ENCODE measurements at places on chromosomes 6 and 20. TPM values are rescaled to one million over a fixed set of nuclear protein-coding genes. Genes with fewer than 3 reads are reported as not detected.
A peak's percentile ranks its signal among the peaks of the same experiment; 100 is the strongest.

DNA sequence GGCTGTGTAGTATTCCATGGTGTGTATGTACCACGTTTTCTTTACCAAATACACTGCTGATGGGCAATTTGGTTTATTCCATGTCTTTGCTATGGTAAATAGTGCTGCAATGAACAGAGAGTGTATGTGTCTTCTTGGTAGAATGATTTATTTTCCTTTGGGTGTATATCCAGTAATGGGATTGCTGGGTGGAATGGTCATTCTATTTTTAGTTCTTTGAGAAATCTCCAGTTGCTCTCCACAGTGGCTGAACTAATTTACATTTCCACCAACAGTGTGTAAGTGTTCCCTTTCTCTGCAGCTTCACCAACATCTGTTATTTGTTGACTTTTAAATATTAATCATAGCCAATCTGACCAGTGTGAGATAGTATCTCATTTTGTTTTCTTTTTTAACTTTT lies 13.9 kb downstream of the CST9L start:
- no peak for DNase-seq

- DNase-seq, result no peak
These were observed 72.8 kb downstream of the RTN4IP1 start for GRCh38 chr6:106556368-106556960.

GRCh38 chr6:372336-372911 lies 19.1 kb upstream of the IRF4 start:
- DNase-seq, result no peak

- DNase-seq, result no peak
These were observed 494.9 kb upstream of the POU3F2 start for GRCh38 chr6:98339506-98339905.

- no peak for DNase-seq
These were observed 176.9 kb downstream of the SYNDIG1 start for GRCh38 chr20:24646321-24646720.

GRCh38 chr20:58976061-58976730 lies 4.9 kb upstream of the NELFCD start:
- DNase-seq, result no peak

GRCh38 chr20:11094196-11094595 lies 420.4 kb upstream of the JAG1 start:
- no peak for DNase-seq

DNA sequence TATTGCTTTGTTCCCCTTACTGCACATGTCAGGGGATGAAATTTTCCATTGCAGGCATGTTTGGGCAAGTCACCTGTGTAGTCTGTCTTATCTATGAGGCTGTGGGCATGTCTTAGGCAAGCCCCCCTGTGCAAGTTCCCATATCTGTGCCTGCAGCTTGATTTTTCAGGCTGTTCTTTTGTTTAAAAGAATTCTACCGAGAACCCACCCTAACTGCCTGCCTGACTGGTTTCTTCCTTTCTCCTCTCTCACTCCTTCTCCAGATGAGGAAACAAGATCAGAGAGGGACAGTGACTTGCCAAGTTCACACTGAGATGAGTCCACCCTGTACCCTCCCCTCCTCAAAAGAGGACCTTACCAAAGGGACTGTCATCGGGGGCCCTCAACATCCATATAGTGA lies 11.0 kb downstream of the TREML2 start:
- DNase-seq, result no peak

DNA sequence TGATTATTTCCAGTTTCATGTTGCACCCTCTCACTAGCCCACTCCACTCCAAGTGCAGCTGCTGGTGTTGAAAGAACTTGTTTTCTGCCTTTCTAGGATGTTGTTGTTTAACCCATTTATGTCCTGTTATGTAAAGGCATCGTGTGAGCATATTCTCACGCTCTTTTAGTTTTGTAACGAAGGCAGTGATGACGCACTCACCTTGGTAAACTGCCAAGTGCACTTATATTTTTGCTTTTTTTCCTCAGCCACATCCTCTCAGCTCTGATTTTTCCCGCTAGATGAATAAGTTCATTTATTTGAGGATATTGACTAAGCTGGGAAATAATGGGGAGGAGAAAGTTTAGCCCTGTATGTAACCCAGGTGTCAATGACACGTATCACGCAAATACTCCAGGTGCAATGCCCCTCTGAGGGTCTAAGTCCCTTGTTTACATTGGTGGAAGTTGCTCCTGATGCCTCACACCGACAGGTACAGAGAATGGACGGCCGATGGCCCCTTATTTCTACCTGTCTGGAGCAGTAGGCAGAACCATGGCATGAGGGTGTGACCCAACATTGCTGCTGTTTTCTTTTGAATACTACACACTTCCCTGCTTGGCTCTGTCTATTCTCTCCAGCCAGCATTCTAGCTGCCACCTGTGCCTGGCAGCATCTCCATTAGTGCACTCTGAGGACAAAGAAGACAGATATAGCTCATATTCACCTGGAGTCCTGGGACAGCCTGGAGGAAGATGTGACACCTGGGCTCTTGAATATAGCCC lies 132.7 kb upstream of the SLC24A3 start:
- no peak for DNase-seq

GRCh38 chr6:14353281-14353680 lies 235.7 kb downstream of the CD83 start:
- DNase-seq, result no peak

DNA sequence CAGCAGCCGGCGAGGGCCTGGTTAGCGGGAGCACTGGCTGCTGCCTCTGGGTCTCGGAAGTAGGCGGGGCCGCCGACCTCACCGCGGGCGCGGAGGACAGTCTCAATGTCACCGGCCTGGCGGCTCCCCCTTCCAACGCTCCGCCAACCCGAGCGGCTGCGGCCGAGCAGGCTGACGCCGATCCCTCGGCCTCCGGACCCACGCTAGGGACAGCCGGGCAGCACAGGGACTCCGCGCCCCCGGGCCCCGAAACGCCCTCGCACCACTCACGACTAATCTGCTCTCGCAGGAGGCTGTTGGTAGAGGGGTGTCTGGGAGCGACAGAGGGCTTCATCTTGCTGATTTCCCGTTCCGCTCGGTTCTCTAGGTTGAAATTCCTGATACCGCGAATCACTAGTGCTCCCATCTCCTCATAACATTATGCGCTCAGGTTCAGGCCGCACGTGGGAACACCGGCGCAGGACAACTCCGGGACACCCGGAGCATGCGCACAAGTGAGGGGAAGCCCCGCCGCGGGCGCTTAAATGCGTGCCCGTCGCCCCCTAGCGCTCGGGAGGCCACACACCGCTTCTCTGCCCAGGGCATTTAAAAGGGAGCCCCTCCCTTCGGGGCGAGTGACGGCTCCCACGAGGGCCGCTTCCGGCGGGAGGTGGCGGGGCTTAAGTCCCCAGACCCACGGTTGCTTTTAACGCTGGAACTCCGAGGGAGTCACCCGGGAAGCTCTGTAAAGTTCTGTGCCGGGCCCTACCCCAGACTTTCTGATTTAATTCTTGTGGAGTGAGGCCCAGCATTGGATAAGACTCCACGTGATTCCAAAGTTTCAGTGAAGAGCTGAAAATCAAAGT lies at the start of gene NDUFAF4:
NDUFAF4 (minus strand) TSS at position 496 of the 845 bp plus-strand sequence; CDS start at position 406, 90 bp downstream.
- DNase-seq, result peak; percentile 95

RBBP8NL gene
- not detected for total RNA-seq

CST2 gene
- total RNA-seq, result not detected

HINT3 gene
- 12.8 TPM for total RNA-seq

SPATA25 gene
- total RNA-seq, result 0.73 TPM

HAO1 gene
- not detected for total RNA-seq

FRS3 gene
- total RNA-seq, result 4.7 TPM

Measured in activated T-cell treated with anti-CD3 and anti-CD28 coated beads, Interleukin-2, amount 50 U/mL, for 4 hours (primary cell).